Stimulated activated CD8-positive, alpha-beta memory T cell treated with anti-CD3 and anti-CD28 coated beads, Interleukin-2, amount 100 ng/mL, for 1 hour (primary cell): ENCODE measurements at places on chromosomes 11 and 22.

DNA sequence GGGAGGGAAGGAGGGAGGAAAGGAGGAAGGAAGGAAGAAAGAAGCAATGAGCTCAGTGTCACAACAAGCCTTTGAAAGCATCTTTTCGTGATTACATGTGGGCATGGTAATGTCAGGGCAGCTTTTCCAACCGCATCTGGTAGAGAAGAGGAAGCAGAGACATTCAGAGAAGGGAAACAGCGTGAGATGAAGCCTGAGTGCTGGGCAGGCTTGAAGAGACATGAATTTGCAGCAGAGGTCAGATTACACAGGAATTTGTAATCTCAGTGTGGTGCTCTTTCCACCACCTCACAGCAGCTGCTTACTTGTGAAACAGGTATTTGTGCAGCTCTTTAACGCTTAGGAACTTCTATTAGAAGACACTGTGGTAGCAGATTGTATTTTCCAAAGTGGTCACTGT lies 289.5 kb upstream of the C11orf87 start:
- DNase-seq, result no peak

GRCh38 chr11:76074148-76075095 lies 131.9 kb downstream of the WNT11 start:
- no peak for DNase-seq

DNA sequence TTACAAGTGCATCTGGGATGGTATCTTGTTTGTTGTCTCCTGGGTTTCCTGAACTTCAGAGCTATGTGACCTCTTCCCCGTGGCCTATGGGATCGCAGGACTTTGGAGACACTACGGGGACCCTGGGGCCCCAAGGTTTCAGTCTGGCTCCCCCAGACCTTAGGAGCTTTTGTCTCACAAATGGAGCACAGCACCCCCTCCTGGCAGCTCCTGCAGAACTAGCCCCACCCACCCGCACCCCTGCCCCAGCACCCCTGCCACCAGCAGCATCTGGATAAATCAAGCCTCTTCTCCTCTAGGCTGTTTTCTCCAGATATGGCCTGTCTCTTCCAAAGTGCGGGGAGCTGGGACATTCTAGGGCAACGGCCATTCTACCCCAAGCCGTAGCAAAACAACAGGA lies 10.4 kb downstream of the RCOR2 start:
- no peak for DNase-seq

GRCh38 chr22:35896111-35896705 lies 132.4 kb downstream of the RBFOX2 start:
- DNase-seq, result no peak

DNA sequence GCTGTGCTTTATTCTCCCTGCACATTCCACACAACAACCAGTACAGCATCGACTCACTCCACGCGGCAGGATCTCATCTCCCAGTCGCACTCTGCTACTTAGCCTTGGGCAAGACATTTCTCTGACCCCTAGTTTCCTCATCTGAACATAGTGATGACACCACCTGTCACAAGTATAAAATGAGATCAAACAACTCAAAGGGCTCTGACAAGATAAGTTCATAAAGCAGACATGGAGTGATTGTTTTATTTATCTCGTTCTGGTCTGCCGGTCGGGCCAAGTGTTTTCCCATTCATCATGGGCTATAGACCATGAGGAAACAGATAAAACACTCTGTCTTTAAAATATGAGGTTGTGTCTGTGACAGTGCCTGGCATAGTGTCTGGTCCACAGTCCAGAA lies 35.0 kb downstream of the DSCAML1 start:
- no peak for DNase-seq

DNA sequence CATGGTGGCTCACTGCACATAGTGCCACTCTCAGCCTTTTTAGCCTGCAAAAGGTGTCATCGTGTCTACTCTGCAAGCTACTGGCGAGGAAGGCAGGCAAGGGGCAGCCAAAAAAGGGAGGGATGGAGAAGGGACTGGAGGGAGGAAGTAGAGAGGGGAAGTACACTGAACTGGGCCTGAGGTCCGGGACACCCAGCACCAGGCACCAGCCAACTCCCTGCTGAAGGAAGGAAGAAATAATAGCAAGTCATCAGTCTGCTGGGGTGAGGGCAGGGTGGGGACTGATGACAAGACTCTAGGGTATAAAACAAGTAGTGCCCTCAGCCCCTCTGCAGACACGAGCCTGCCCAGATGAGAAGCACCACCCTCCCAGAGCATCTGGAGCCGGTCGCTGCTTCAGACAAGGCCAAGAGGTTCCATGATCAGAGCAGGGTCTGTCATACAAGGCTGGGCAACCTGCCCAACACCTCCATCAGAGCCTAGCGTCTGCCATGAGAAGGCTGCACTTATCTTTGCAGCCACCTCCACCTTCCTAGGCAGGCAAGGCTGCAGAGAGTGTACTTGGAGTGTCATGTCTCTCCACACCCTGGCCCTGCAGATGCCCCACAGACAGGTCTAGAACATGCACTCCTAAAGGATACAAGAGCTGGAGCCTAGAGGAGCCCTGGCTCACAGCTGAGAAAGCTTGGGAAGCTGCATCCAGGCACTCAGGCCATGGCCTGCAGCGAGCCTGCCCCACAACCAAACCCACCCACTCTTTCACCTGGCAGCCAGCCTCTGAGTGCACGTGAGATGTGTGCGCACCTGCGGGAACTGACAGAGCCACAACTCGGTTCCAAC lies 9.0 kb upstream of the COMT start:
- DNase-seq, result no peak

DNA sequence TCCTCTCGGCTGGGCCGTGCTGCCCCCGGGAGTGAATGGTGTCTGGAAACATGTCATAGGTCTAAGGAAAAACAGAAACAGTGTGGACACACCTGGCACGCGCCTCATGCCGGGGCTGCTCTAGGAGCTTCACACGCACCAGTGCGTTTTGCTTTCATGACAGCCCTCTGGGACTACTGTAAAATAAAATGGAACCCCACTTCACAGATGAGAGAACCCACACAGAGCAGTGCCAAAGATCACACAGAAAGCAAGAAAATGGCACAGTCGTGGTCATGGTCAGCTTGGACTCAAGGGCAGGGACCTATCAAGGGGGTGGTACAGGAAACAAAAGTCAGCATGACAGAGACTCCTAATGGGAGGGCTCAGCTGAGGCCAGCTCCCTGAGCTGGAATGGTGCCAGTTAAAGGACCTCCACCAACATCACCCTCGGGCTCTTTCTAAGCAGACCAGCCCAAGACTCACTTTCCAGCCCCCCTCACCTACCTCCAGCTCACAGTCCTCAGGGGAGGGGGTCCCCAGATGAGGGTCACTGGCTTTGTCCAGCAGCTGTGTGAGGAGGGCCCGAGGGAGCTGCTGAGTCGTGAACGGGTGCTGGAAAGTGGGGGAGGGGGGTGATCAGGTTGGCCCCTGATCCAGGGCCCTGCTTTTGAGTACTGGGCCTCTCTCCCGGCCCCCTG lies 3.3 kb downstream of the MAP4K2 start:
- DNase-seq, result no peak
